ENCODE measurements at places on chromosomes 7 and 10.

DNA sequence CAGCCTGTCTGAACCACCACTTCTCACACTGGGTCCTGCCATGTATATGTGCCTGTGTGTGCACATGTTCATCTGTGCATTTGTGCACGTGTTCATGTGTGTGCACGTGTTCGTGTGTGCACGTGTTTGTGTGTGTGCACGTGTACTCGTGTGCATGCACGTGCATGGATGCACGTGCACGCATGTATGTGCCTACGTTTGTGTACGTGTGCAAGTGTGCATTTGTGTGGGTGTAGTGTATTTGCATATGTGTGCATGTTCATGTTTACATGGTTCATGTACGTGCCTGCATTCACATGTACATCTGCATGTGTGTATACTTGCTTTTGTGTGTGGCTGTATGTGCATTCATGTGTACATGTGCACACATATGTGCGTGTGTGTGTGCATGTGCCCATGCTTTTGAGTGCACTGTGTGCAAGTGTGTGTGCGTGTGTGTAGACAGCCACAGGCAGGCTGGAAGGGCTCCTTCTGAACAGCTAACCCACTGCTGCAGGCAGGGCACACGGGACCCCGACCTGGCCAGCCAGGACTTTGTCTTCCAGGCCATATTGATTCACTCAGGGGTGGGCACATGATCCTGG, 28.2 kb downstream of the SLC29A4 start:
- DNase-seq, result no peak

GRCh38 chr10:122182308-122182707, 88.8 kb upstream of the BTBD16 start:
- no peak for DNase-seq

GRCh38 chr7:139680676-139681462, 96.9 kb downstream of the HIPK2 start:
- peak; percentile 100 for DNase-seq

GRCh38 chr10:3622845-3623621, 162.0 kb downstream of the KLF6 start:
- no peak for DNase-seq

- DNase-seq, result no peak
Measured at GRCh38 chr10:1217237-1217587, 161.0 kb downstream of the WDR37 start.

DNA sequence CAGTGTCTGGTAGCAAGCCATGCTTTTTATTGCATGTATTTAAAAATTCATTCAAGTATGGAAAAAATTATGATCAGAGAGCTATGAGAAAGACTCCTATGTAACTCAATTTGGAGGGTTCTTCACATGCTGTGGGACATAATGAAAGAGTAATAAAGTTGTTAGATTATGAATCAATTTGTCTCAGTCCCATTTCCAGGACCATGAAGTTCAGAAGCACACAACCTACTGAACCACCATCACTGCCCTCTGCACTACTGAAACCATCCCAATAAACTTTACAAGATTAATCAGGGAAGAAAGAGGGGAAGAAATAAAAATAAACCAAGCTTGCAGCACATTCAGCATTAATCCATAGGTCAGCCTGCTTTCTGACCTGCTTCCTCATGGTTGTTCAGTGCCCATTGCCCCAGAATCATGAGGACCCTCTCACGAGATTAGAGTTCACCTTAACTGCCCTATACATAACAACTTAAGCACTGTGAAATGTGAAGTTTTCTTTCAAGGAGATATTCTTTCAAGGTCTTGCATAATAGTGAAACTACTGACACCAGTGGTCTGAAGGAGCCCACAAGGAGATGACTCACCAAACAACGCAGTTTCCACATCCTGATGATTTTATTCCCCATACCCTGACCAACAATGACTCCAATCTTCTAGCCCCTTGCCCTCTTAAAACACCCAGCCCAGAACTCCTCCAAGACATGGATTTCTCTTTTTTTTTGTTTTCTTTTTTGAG, 171.5 kb upstream of the ADCY1 start:
- peak; percentile 50 for DNase-seq

GRCh38 chr10:103812432-103812831, 42.9 kb downstream of the SH3PXD2A start:
- DNase-seq, result no peak

DNA sequence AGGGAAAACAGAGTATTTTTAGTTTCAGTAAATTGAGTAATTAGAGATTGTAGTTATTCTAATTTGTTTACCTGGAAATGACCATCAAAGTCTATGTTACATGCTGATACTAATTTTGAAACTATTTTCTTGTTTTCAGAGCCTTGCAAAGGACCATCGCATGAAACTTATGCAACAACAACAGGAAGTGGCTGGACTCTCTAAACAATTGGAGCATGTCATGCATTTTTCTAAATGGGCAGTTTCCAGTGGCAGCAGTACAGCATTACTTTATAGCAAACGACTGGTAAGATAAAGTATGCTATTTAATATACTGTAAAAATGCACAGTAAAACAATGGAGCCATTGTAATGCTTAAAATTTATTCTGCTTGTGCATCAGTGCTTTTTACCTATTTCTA, 78.5 kb downstream of the TRIM24 start:
- no peak for DNase-seq

Data from GM23248 (cell line).